Stimulated activated CD4-positive, alpha-beta T cell treated with anti-CD3 and anti-CD28 coated beads, Interleukin-2, amount 100 ng/mL, for 24 hours (primary cell): ENCODE measurements at places on chromosomes 4 and X.

DNA sequence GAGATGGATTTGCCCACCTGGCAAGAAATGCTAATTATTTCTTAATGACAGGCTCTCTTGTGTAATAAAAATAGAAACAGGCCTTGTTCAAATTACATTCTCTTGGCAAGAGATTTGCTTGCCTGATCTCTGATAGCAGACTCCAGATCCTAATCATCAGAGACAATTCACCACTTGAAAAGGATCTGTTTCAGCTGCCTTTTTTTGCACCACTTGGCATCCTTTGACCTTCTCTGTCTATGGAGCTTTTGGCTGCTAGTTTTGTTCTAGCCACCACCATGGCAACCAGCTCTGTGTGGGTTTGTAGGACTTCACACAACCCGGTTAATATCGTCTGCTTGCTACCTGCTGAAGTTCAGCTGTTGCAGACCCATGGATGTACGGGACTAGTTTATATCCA, 241.1 kb upstream of the TLL1 start:
- DNase-seq = no peak

DNA sequence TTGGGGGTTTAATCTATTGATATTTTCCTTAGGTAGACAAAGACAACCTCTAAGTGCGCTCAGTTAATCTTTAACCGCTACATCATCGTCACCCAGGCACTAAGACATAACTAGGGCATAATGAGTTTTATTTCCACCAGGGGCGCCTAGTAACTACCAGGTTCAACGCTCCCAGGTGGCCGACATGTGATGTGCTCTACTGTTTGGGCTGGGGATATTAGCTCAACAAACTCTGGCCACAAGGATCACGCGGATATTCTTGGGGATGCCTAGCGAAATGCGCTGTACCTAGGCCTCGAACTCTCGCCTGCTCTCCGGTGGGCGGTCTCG, 915 bp upstream of the RAB33B start:
- peak; percentile 68 for DNase-seq

DNA sequence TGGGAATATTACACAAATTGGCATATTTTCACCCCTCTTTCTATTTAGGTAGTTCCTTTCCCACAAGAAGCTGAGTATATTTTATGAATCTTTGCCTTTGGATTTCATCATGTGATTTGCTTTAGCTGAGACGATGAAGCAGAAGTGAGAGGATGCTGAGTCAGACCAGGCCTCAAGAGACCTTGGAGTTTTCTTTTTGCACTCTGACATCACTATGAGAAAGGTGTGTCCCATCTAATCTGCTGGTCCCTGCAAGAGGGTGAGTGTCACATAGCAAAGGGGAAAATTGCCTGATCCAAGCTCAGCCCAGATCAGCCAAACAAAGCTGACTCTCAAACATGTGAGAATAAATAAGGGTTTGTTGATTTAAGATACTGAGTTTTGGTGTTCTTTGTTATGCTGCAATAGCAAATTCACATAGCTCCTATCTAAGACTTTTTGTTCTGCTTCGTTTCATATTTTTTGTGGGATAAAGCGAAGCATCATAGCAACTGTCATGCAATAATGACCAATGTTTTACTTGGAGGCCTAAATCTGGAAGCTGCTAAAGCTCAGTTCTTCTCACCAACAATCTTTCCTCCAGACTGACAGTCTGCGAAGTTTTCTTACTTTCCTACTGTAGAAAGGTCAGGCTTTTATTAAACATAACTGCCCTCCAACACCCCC, 176.9 kb downstream of the PDHA2 start:
- DNase-seq = no peak

DNA sequence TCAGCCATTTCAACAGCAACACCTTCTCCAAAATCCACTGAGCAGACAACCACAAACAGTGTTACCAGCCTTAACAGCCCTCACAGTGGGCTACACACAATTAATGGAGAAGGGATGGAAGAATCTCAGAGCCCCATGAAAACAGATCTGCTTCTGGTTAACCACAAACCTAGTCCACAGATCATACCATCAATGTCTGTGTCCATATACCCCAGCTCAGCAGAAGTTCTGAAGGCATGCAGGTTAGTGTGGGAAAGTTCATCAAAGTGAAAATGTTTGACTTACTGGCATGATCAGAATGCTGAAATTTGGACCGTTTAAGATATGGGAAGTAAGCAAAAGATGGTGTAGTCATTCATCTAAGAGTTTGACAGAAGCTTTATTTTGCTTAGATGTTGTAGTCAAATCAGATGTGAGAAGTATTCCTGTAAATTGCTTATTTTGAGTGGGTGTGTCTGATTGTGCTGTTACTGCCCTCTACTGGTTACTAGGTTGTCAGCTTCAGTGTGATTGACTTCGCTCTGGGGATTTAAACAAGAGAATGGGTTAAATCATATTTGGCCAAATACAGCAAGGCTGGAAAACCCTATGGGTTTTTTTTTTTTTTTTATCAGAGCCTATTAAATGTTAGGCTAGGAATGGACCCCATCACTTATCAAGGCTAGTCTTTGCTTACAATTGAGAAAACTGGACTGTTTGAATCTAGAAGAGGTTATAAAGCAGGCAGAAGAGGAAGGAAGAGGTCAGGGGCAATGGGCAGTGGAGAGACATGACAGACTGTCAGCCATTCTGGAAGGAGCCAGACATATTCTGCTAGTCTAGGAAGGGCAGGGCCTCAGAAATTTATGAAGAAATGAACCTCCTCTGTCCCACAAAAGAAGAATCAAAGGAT, 130.3 kb downstream of the DIPK2B start:
- no peak for DNase-seq

- DNase-seq = no peak
Observed at GRCh38 chrX:3963980-3964379, 250.5 kb upstream of the PRKX start.

DNA sequence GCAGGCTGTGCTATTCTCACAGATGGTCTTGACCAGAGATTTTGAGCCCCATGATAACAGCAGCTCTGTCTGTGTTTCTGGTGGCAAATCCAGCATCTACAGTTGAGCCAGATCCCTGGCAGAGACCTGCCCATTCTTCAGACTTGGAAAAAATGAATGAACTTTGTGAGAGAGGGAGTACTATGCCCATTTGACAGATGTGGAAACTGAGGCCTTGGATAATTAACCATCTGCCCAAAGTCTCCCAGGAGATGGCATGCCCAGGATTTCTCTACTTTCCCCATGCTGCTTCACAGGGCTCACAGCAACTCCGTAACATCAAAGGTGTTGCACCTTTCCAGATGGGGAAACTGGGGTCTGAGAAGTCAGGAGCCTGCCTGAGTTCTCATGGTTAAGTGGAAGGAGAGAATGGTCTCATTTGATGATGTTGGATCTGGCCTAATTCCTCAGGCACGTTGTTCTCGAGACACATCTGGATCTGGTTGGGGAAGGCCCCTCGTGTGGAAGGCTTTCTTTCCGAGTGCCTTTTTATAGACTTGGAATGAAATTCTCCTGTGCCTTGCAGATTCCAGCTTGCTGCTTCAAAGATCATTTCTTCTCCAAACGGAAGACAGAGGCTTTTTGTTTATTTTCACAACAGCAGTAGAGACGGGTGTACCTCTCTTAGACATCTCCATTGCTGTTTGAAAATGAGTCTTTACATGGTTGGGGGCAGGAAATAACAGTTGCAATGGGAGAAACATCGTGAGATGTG, 73.3 kb upstream of the STX18 start:
- no peak for DNase-seq

DNA sequence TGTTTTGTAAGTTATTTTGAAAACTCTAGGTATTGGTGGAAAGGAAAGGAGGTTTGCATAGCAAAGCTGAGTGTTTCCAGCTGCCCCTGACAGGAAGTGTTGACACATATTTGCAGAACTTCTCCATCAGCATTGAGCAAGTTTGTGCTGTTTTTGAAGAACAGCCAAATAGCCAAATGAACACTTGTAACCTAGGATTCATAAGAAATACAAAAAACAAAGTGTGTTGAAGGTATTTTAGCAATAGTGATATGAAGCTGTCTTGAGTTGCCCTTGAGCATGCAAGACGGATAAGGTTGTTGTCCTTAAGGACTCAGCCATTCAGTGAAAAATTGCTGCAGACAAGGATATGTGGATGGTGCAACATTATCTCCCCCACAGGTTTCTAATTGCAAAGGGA, 68.3 kb upstream of the PGM2 start:
- no peak for DNase-seq

DNA sequence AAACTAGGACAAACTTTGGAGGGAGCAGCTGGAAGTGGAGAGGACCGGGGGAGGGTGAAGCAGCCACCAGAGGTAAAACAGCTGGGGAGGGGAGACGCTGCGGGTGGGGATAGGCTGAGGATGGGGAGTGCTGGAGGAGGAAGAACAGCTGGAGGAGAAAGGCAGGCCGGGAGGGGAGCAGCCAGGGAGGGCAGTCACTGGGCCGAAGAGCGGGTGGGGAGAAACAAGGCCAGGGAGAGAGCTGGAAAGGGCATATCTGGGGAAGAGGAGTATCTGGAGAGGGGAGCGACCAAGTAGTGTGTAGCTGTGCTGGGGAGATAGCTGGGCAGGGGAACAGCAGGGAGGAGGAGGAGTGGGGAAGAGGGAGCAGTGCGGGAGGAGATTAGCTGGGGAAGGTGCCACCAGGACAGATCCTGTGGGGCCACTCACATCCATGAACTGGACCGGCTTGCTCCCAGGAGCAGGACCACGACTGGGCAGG, 2.7 kb downstream of the SLC38A5 start:
- DNase-seq = no peak
